ENCODE measurements at places on chromosomes 6 and 20.

DNA sequence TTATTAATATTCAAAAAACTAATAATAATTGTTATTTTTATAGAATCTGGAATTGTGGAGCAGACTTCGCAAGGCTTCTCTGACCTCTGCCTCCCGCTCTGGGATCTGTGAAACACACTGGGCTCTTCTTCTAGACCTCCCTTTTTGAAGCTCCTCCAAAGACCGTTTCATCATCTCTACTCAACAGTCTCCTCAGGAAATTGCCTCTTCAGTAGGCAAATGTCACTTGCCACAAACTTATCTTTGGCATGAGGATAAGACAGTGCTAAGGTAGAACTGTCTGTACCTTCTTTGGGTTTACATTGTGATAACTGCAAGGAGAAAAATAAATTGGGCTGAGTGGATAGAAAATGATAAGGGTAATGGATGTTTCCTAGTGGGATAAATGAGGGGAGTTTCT is 2.3 kb upstream of the MAS1L start:
- no peak for DNase-seq

DNA sequence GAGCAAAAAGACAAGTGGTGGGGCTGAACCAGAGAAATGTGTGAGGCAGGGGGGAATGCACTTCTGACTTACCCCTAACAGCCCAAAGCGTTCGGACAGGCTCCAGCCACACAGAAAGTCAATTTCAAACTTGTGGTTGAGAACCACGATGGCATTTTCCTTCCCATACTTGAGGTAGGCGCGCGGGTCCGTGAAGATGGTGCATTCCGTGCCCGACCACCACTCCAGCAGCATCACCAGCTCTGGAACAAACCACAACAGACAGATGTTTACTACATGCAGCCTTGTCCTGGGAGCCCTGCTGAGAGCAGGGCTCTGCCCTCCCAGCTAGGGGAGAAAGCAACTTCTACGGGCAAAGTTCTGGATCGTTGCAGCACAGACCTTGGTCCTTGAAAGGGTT is 107.7 kb downstream of the AGPAT4 start:
- DNase-seq = no peak

- no peak for DNase-seq
These were observed 550.3 kb downstream of the QKI start for GRCh38 chr6:163964789-163965188.

GRCh38 chr20:2692886-2693285 is 306 bp downstream of the EBF4 start:
- no peak for DNase-seq

DNA sequence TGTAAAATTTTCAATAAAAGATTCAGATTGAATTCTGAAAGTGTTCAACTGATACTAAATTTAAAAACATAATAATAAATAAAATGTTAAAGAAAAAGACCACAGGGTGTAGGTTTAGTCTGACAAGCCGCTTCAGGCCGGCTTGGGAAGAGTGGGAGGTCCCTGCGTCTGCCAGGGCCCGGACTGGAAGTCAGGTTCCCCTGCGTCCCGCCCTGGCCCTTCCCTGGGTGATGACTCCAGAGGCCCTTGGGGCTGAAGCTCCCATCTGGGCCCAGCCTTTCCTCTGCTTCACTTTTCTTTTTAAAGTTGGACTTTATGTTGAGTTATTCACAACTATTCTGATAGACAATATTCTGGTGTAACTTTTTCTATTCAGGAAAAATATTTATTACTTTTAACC is 93.3 kb downstream of the SMOC2 start:
- no peak for DNase-seq

DNA sequence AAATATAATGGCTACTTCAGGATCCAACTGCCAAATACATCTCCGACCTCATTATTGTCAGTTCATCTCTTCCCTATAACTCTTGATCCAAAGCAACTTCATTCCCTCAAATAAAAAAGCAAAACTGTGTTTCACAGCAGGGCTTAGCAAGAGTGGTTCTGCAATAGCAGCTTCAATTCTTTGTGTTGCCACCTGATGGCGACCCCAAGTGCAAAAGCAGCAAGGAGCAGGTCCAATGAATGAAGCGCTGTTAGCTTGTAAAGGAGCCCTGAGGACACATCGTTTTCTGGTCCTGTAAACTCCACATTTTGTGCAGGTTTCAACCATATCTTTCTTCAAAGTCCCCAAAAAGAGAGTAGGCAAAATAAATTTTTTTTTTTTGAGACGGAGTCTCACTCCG is 19.6 kb downstream of the RTN4IP1 start:
- DNase-seq = no peak

GRCh38 chr6:89050155-89050554 is 30.4 kb upstream of the PNRC1 start:
- DNase-seq = no peak

GRCh38 chr6:18031189-18031588 is 43.8 kb upstream of the KIF13A start:
- no peak for DNase-seq

DNA sequence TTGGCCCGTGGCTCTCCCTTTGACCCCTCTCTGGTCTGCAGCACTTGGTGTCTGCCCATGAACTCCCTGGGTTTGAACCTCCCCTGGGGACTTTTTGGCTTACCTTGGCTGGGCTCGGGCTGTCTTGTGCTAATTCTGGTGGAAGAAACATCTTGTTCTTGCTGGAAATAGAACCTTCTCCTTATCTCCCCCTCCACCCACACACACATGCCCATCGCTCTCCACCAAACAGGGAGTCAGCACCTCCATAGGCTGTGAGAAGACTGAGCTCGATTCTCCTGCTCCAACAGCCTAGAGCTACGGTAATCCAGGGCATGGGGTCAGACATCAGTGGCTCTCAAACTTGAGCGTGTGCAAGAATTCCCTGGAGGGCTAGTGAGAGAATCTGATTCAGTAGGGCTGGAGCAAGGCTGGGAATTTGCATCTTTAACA is 114.4 kb upstream of the SLC22A23 start:
- no peak for DNase-seq

- DNase-seq = no peak
These were observed 93.6 kb downstream of the RPP40 start for GRCh38 chr6:4910037-4910760.

All from amygdala (tissue), 56 donors.